IMR-90 (cell line): ENCODE measurements at places on chromosomes 13 and 19. TPM values are rescaled to one million over a fixed set of nuclear protein-coding genes. Genes with fewer than 3 reads are reported as not detected.

GRCh38 chr13:75347925-75348324, 134.0 kb downstream of the TBC1D4 start:
- no peak for DNase-seq

NLRP13 gene
- polyA plus RNA-seq, result not detected in 2 replicates

DACH1 gene
- not detected in 2 replicates for polyA plus RNA-seq

GRCh38 chr19:10389863-10390262, 9.5 kb upstream of the TYK2 start:
- DNase-seq, result no peak

- DNase-seq, result peak; percentile 8
These were observed 1651.9 kb upstream of the MIR17HG start for GRCh38 chr13:89695343-89696257.

DNA sequence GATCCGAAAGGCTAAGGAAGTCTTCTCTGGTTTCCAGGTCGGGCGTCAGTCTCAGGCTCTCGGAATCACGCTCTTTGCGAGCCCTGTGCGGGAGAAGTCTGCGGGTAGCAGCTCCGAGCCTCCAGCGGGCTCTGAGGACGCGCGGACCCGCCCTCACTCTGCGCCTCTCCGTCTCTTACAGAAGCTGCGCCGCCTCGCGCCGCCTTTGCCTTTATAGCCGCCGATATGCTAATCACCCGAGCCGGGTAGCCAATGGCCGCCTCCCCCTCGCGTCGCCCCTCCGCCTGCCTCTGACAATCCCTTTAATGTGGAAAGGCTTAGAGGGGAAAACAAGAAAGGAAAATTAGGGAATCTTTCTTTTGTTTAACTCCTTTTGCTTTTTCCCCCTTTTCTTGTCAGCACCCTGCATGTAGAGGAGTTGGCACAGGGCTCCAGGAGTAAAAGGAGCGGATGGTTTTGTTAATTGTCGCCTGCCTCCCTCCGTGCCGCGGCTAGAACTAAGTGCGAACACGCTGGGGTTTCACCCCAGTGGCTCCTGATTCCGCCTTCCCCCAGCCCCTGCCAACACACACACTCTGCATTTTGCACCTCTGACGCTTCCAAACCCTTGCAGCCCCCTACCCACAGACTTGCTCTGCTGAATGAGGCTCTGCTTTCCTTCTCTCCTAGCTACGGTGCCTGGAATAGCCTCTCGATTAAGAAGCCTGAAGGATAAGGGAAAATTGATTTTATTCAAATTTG, at the start of gene PCDH8:
TSS of gene PCDH8 (minus strand) at position 186 of the 741 bp plus-strand sequence. CDS start 204 bp downstream, outside the sequence.
- DNase-seq, result no peak

GRCh38 chr19:50815439-50815838, 8.1 kb downstream of the KLK1 start:
- DNase-seq, result no peak
